ENCODE measurements at places on chromosomes 2 and 18.
A peak's percentile ranks its signal among the peaks of the same experiment; 100 is the strongest.

GRCh38 chr18:12287684-12288402 is 20.2 kb upstream of the TUBB6 start:
- DNase-seq = no peak

GRCh38 chr2:236627841-236628240 is 58.2 kb downstream of the ACKR3 start:
- no peak for DNase-seq

DNA sequence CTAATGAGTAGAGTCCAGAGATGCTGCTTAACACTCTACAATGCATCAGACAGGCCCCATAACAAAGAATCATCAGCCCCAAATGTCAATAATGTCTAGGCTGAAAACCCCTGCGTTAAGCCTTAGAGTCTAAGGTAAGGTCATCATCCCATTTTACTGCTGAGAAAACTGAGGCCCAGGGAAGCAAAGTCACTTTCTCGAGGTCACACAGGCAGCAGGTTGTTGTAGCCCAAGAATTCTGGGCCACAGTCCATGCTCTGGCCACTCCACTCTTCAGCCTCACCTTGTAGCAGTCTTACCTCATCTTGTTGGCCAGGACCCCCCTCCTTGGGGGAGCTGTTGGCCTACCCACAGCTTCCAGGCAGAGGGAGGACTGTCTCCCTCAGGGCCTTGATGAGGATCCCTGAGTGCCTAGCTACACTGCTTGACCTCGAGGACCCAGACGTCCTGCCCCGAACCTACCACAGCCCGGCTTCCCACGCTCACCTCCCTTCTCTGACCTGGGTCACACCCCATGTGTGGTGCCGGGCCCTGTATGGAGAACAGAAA is 54.4 kb downstream of the SMAD7 start:
- DNase-seq = no peak

DNA sequence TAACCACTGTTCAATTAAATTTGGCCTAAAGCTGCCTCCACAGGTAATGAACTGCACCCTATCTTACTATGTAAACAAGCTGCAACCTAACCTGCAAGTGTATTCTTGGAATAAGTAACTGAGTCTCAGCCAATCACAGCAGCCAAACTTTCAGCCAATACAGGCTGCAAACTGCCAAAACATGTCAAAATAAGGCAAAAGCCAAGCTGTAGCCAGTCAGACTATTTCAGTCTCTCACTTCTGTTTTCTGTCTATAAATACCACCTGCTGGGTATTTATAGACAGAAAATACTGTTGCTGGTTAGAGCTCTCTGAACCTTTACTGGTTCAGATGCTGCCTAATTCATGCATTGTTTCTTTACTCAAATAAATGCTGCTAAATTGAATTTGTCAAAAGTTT is 14.3 kb downstream of the C2orf76 start:
- no peak for DNase-seq

DNA sequence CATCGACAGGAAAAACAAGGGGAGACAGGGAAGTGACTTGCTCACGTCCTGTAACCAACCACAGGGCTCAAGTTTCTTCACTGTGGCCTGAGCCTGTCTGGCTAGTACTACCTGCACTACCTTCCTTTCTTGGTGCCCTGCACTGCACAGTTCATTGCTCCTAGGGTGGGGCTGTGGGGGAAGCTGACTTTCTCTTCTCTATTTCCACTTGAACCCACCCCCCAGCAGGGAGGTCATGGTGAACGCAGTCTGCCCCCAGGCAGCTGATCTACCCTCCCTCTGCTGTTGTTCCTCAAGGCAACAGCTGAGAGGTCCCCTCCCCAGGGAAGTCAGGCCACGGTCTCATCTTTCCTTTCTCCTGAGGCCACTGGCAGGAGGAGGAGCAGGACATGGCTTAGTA is 532.1 kb downstream of the SOX11 start:
- DNase-seq = no peak

DNA sequence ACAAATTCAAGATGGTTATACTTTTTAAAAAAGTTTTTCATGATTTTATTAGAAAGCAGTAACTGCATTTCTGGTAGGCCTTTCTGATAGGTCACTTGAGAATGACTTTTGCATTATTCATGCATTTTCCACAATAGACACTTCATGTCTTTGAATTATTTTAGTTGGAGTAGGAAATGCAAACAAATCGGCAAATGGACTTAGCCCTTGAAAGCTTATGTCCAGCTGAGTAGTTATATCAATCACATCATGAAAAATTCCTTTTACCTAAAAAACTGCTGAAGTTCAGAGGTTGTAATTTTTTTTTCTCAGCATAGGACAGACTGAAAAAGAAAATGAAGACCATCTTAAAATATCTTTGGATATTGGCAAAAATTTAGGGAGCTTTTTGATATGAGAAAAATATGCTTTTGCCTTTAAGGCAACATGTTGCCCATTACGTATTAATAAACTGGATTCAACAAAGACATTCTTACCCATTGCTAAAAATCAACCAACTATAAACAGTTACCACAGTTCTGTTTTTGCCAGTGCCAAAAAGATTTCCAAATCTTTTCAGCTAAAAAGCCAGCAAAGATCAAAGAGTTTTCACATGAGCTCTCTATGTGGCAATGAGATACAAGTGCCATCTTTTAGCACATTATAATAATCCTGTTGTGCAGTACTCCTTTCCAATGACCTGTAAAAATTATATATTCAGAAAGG is 45.5 kb upstream of the FRZB start:
- DNase-seq = no peak

GRCh38 chr18:57776354-57776753 is 26.8 kb downstream of the ATP8B1 start:
- no peak for DNase-seq

DNA sequence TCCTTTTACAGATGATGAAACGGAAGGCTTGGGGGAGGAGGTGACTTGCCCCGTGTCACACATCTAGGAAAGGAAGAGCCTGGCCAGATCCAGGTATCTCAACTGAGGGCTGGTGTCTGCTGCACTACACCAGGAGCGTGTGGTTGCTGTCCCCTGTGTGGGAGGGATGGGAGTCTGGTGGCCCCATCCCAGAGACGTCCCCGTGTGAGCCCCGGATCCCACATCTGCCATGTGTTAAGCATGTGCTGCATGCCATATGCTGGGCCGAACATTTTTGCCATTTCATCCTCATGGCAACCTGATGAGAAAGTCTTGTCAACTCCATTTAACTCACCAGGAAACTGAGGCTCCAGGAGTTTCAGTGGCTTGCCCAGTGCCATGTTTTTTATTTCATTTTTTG is 4.2 kb downstream of the GAREM2 start:
- DNase-seq = no peak

DNA sequence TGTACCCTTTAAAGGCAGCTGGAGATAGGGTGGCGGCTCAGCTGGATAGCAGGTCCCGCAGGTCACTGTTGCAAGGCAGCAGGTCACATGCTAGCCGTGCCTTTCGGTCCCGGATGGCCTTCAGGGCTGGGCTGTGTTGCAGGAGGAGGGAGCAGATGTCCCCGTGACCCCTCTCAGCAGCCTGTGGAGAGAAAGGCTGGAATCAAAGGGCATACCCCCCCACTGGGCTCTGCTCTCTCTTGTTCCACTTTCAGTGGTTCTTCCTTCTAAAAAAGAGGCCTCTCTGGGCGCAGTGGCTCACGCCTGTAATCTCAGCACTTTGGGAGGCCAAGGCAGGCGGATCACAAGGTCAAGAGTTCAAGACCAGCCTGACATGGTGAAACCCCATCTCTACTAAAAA is 4.4 kb upstream of the ANKRD23 start:
- DNase-seq = no peak

GRCh38 chr2:176324862-176325261 is 55.6 kb downstream of the MTX2 start:
- no peak for DNase-seq

- DNase-seq = peak; percentile 37
These were observed 2.8 kb downstream of the TMEM169 start for GRCh38 chr2:216084547-216084946.

- DNase-seq = no peak
These were observed 143.7 kb downstream of the ASB1 start for GRCh38 chr2:238570391-238570790.

DNA sequence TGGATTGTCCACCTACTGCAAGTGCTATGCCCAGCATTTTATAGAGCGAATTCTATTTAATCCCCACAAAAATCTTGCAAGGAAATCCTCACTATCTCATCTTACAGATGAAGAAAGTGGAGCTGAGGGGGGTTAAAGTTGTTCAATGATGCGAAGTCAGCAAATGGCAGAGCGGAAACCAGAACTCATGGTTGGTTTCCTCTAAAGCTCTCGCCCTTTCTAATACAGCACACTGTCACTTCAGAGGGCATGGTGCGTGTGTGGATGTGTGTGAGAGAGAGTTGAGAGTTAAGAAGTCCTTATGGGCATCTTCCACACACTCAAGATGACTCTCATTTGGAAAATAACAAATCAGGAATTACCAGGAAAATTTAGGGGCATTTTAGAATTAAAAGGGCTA is 78.4 kb downstream of the TGFA start:
- DNase-seq = peak; percentile 26

DNA sequence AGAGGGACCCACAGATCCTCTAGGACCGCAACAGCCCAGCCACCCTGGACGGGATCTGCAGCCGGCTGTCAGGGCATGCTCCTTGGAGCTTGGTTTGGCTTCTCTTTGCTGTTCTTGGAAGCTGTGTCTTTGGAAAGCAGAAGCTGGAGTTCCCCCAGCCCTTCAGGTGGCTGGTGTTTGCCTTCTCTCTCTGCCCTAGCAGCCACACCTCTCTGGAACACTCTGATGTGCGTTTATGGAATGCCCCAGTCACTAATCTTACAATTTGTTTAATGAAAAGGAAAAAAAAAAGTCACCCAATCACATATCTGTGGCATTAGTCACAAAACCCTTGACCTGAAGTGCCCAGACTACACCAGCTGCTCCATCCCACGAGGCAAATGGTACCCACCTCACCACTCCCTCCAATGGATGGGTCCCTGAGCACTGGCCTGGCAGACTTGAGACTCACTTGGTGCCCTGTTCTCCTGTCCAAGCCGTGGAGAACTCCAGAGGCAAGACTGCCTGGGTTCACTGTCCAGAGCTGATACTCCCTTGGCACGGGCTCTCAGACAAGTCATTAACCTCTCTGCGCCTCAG is 70.2 kb upstream of the DAPL1 start:
- DNase-seq = no peak

DNA sequence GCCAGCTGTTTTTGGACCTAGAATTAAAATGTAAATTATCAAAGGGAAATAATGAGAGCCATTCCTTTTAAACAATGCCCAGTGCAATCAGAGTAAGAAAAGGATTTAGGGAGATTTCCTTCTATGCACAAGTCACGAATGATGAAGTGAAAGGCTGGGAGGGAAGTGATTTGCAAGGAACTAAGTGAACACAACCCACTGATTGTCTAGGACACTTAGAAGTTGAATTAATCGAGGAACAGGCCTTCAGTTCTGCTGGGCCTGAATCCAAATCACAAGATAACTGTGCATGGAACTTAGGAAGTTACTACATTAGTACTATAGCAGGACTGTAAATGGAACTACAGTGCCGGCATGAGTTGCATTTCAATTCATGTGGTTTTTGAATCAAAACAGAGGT is 17.7 kb downstream of the MAP2 start:
- no peak for DNase-seq

DNA sequence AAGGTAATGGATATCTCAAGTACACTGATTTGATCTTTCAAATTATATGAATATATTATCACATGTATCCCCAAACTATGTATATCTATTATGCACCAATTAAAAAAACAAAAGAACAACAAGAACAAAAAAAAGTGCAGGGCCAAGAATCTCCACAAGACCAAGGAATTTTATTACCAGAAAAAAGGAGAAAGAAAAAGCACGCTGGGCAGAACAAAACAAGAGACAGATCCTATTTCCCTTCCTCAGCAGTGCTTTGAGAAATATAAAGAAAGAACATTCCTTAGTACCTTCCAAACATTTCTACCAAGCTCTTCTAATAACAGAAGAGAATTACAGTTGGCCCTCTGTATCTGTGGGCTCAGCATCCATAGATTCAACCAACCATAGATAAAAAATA is 144.7 kb upstream of the CREB1 start:
- DNase-seq = no peak

DNA sequence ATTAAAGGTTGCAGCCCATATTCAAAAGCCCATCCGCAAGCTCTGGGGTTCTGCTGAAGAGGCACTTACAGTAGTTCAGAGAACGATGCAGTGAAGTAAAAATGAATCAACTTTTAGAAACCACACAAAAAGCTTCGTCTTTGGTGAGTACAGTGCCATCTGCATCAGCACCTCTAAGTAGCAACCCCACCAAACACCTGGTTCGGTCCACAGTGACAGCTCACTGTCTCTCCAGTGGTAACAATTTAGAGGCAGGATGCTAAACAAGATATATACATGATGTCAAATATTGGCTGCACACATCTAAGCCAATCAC is 275.4 kb upstream of the TCF4 start:
- DNase-seq = no peak

DNA sequence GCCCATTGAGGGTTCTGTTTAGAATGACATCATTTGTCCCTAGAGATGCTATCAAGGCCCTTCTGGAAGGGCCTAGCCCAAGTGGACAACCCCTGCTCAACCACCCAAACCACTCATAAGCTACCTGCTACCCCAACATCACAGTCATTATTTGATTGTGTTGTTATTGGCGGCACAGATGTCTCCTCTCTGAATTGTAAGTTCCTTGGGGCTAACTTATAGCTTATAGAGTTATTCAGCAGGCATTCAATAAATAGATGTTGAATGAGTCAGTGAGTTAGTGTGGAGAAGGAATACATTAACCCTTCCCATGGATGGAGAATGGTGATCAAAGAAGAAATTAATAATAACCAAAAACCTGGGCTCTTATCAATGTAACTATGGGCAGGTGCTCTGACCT is 80.0 kb downstream of the ACAA2 start:
- DNase-seq = no peak

DNA sequence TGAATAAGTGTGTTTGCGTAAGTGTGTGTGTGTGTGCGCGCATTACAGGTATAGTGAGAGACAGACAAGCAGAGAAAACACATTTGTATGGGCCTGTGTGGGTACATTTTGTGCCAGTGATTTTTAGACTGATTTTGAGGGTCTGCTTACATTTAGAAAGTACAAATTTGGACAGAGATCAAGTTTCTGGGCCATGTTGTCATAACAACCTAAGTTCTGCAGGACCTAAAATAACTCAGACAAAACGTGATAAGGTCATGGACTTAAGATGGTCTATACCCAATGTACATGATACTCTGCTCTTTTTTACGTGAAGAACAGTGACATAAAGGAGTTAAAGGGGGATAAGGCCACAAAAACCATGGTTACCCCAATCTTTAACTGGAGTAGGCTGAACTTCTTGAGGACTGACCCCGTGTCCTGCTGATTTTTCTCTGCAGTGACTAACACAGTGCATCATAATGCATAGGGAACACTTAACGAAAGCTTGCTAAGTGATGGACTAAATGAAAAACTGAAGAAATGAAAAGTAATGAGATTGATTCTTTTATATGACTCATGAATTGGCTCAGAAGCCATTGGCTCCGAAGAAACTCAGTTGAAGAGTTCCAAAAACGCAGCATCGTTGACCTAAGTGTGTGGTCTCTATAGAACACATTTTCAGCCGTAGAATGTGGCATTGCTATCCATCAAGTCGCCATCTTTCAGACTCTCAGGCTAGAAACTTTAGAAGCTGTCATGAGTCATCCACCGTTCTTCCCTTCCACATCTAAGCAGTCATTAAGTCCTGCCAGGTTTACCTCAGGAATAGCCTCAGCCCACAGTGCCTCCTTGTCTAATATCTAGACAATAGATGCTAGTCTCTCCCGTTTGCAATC is 61.6 kb upstream of the NCOA1 start:
- DNase-seq = no peak

All from CD4-positive, alpha-beta T cell treated with Interleukin-21 for 1 hour (primary cell).